Activated CD8-positive, alpha-beta memory T cell treated with anti-CD3 and anti-CD28 coated beads, Interleukin-2, amount 10 ng/mL, durations not matched to agents 7 days and 5 days (primary cell): ENCODE measurements at places on chromosomes 16 and 17. TPM values are rescaled to one million over a fixed set of nuclear protein-coding genes. Genes with fewer than 3 reads are reported as not detected.

THOC6 gene
- total RNA-seq = 45.6 TPM

OTOA gene
- 0.09 TPM for total RNA-seq

HOXB3 gene
- total RNA-seq = 11.9 TPM

GP1BA gene
- total RNA-seq = not detected

EPOP gene
- total RNA-seq = 10.4 TPM
